Forelimb muscle (tissue), 1 donor: ENCODE measurements at places on chromosomes 16 and 17. TPM values are rescaled to one million over a fixed set of nuclear protein-coding genes. Genes with fewer than 3 reads are reported as not detected.

The PLD2 gene
- polyA plus RNA-seq = 25.4 TPM

The RASL10B gene
- polyA plus RNA-seq = 3.1 TPM

DNA sequence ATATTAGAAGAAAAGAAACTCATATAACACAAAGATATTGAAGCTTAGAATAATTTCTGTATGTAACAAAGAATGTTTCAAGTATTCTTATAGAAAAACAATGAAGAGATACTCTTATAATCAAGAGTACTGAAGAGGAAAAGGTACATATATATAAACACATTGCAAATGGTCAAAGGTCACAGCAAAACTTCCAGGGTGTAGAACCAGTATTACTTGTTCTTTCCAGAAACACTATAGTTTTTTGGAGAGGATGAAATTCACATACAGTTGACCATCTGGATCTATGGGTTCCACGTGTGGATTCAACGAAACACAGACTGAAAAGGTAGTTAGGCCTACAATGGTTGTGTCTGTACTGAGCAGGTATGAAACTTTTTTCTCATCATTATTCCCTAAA lies 22.6 kb downstream of the PRPSAP1 start:
- no peak for DNase-seq

DNA sequence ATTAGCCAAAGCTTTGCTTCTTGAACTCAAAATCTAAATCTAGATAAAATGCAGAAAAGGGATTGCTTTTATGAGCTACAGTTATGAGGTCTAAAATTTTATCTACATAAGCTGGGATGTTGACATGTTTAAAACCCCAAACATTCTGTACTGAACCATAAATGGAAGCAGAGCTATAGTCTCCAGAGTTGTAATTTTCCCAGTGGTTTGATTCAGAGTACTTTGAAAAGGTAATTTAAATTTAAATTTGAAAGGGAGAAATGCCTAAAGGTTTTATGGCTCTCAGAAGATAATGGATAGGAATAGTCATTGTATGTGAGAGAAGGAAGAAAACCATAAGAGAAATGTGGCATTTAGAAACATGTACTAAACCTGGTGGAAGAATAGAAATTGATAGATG lies 163.2 kb downstream of the PPM1E start:
- DNase-seq = no peak

- no peak for DNase-seq
These were observed 71.7 kb upstream of the CLEC18B start for GRCh38 chr16:74492976-74493375.

GRCh38 chr17:15512071-15512709 lies 44.8 kb upstream of the CDRT4 start:
- no peak for DNase-seq
